ENCODE measurements at places on chromosomes 3 and 15. TPM values are rescaled to one million over a fixed set of nuclear protein-coding genes. Genes with fewer than 3 reads are reported as not detected.

GRCh38 chr3:183340222-183340621 is 87.2 kb downstream of the B3GNT5 start:
- H3K27ac ChIP-seq = no peak overlapping the region
- no peak overlapping the region for H3K4me3 ChIP-seq
- H3K4me1 ChIP-seq = no peaks in the 10 kb centered on the region
- H3K36me3 ChIP-seq = no peaks in the 10 kb centered on the region

DNA sequence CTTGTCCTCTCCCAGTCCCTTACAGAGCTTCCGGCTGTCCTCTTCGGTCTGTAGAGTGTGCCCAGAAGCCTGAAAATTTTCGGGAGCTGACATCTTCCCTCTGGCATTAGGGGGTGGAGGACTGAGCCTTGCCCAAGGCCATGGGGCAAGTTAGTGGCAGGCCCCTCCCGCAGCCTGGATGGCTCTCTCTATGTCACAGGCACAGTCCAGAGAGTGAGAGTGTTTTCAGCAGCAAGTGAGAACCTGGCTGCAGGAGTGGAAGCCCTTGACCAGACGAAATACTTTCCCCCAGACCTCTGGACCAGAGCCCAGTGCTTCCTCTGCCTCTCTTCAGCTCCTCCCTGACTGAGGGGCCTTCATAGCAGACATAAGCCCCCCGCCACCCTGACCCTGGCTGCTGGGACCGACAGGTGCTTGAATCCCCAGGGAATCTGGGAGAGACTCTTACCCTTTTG is 50.5 kb upstream of the SEC22A start:
- no peak overlapping the region for H3K27ac ChIP-seq
- H3K27me3 ChIP-seq = no peaks in the 10 kb centered on the region

- peaks cover 22% of the 10 kb centered on the region for H3K27me3 ChIP-seq
- no peaks in the 10 kb centered on the region for H3K36me3 ChIP-seq
- no peak for DNase-seq
- no peak overlapping the region for H3K27ac ChIP-seq
- no peaks in the 10 kb centered on the region for H3K4me1 ChIP-seq
These were observed 44.2 kb upstream of the RPL32 start for GRCh38 chr3:12885583-12885930.

DNA sequence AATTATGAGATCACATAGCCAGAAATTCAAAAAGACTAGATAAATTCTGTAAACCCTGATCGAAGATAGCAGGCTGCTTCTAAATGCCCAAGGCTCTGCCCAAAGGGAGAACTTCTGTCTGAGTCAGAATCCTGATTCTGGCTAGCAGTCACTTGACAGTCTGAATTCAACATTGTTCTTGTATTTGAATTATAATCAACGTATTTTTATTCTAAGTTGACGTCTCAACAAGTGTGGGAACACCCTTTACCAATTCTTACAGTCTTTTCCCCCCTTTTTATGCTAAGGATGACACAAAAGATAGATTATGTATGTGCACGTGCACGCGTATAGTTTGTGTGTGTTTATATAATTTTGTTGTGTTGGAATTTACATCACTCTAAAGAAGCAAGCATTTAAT is 552.8 kb downstream of the NAALADL2 start:
- peaks cover 34% of the 10 kb centered on the region for H3K4me1 ChIP-seq
- H3K27ac ChIP-seq = no peak overlapping the region
- no peak overlapping the region for H3K4me3 ChIP-seq
- no peaks in the 10 kb centered on the region for H3K36me3 ChIP-seq
- H3K27me3 ChIP-seq = no peaks in the 10 kb centered on the region

U2SURP gene
- total RNA-seq = 40.2 TPM
